Muscle of back (tissue), 13 donors: ENCODE measurements at places on chromosomes 16 and 17. TPM values are rescaled to one million over a fixed set of nuclear protein-coding genes. Genes with fewer than 3 reads are reported as not detected.

GRCh38 chr17:72444517-72445054, 323.8 kb downstream of the SOX9 start:
- no peak for DNase-seq

The ABAT gene
- polyA plus RNA-seq, result 22.5 TPM

GRCh38 chr17:75601057-75601987, 13.7 kb downstream of the MYO15B start:
- no peak for DNase-seq

The CCDC200 gene
- polyA plus RNA-seq, result 3.5 TPM

- DNase-seq, result no peak
These were observed 59.8 kb upstream of the ARL4D start for GRCh38 chr17:43338886-43339516.

The KIF2B gene
- polyA plus RNA-seq, result not detected

DNA sequence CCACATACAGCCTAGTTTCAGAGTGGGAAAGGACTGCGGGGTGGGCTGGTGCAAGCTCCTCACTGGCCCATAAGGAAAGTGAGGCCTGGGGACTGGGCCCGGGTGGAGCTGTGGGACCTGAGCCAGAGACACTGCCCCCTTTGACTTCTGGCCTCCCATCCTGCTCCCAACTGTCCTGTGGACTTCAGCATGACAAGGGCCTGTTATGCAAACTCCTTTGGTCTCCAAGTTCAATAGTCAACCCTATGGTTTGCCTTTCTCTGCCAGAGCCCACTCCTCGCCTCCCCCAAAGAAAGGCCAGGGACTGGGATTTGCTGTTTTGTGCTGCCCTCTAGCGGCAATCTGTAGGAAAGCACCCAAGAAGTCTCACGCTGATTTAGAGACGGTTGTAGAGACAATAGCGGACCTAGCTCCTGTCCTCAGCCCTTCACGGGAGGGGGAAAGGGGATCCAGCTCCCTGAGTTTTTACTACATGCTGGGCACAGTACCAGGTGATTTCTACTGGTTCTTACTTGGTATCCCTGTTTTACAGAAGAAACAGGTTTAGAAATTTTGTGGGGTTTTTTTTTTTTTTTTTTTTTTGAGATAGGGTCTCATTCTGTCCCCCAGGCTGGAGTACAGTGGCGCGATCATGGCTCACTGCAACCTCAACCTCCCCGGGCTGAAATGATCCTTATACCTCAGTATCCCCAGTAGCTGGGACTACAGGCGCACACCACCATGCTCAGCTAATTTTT, 1.2 kb upstream of the TLCD3B start:
- no peak for DNase-seq

The GNAO1 gene
- 1.2 TPM for polyA plus RNA-seq

GRCh38 chr16:59021751-59022150, 287.6 kb upstream of the GOT2 start:
- no peak for DNase-seq

The TNFRSF17 gene
- polyA plus RNA-seq, result not detected

DNA sequence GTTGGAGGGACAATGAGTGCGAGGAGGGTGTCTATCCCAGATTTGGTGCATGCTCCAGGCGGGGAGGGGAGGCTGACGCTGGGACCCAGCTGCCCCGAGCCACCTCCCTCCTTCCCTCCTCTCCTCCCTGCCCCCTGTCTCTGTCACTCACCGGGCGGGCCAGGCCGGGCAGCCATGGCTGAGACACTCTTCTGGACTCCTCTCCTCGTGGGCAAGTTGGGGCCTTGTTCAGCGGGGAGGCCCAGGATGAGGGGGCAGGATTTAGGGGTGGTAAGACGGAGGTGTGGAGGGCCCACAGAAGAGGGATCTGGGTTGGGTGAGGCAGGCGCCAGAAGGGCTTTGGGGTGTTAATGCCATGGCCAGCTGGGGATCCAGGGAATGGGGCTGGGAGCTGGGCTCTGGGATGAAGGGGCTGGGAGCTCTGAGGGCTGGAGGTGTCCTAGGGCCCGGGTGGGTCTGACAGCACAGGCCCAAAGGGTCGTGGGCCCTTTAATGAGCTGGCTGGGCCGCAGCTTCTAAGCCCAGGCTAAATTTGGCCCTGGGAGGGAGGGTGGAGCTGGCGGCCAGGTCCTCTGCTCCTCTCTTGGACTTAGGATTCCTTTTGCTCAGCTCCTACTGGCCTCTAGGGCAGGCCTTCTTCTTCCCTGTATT, at the start of gene SGCA:
SGCA (plus strand) TSS at position 139 of the 651 bp plus-strand sequence; CDS start at position 175, 36 bp downstream.
- peak; percentile 53 for DNase-seq

The CHST6 gene
- polyA plus RNA-seq, result 2.1 TPM
